GM23338 (cell line): ENCODE measurements at places on chromosomes 5 and 9.
A peak's percentile ranks its signal among the peaks of the same experiment; 100 is the strongest.

GRCh38 chr9:92657296-92658094 is 12.4 kb downstream of the IPPK start:
- peak; percentile 36 for DNase-seq

- DNase-seq, result peak; percentile 83
Measured at GRCh38 chr9:86034863-86035734, 64.3 kb downstream of the GOLM1 start.

DNA sequence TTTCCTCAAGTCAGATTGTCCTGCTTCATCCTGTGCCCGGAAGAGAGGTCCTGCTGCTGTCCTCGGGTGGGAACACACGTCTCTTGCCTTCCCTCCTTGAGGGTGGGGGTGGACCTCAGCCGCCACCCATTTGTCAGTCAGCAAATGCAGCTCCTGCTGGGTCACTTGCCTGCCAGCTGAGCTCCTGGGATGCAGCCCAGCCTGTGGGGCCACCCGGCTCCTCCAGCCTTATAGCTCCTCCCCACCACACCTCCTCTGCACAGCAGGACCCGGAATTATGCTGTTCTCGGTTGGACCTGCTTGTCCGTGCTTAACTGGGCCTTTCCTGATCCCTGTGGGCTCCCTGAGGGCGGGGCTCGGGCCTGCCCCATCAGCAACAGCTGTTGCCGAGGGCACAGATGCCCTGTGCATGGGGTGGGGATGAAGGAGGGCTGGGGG is 52.7 kb downstream of the RXRA start:
- DNase-seq, result no peak

- DNase-seq, result no peak
Measured at GRCh38 chr5:67896311-67896929, 319.1 kb upstream of the PIK3R1 start.

DNA sequence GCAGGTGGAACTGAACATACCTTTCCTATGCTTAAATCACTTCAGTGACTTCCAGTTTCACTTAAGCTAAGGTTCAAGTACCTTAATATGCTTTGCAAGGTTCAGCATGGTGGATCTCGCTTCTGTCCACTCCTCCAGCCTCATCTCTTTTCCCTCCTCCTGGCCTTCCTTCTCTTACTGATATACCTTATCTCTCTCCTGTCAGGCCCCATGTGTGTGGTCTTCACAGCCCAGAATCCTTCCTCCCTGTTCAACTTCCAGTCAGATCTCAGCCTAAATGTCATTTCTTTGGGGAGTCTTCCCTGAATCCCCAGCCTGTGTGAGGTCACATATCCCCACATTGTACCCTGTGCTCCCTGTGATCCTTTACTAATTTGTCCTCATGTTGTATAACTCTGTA is 87.7 kb downstream of the ANGPTL2 start:
- DNase-seq, result no peak
